ENCODE measurements at places on chromosomes 6 and 20.

GRCh38 chr20:10077886-10078285 lies 43.1 kb downstream of the ANKEF1 start:
- no peak for DNase-seq

GRCh38 chr20:52268184-52268749 lies 76.7 kb upstream of the ZFP64 start:
- DNase-seq = no peak

- DNase-seq = peak; percentile 6
These were observed 30.8 kb downstream of the JAG1 start for GRCh38 chr20:10642856-10643559.

DNA sequence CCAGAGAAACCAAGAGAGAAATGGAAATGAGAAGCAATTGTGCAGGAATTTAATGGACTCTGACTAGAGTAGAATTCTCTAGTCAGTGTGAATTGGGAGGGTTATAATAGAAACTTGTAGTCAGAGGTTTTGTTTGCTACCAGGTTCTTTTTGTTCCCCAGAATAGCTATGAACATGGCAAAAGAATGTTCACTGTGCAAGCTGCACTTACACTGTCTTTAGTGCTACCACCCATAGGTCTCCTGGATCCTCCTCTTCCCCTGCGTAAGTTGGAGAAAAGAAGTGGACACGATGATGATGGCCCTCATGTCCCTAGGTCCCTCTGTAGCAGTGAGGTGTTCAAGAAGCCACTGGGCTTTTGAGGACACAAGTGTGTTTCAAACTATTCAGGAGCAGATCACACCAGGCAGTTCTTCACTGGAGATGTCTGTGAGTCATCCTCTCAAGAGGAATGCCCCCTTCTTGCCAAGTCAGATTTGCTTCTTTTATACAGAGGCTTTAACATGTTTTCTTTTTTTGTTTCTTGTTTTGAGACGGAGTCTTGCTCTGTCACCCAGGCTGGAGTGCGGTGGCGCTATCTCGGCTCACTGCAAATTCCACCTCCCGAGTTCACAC lies 47.6 kb upstream of the SMIM8 start:
- DNase-seq = no peak

- DNase-seq = no peak
These were observed 18.6 kb downstream of the SCML4 start for GRCh38 chr6:107805504-107805903.

DNA sequence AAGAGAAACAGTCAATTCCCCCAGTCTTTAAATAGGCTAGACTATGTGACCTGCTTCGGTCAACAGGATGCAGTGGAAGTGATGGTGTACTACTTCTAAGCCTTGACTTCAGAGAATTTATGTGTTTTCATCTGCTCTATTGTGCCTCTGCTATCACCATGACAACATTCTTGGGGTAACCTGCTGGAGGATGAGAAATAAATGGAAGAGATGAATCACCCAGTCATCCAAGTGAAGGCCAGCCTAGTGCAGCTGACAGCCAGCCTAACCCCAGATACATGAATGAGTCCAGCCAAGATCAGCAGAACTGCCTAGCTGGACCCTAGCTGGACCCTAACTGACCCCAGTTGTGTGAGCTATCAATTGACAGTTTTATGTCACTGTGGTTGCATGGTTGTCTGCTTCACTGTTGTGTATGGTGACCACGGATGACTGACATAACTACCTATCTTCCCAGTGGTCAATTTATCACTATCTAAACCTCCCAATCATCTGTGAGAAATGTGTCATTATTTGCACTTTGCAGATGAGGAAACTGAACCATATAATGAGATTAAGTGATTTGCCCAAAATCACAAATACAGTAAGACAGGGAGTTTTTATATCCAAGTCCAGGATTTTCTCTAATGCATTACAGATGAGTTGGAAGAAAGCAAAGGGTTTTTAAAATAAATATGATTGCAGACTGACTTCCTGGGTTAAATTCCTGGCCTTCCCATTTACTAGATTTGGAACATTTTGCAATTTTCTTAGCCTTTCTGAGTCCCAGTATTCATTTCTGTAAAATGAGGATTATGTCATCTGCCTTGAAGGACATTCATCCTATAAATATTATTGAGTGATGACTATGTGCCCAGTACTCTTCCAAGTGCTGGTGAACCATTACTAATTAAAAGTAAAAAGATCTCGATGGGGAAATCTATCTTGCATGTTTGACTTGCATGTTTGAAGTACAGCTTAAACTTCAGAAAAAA lies 136.4 kb upstream of the PLCB4 start:
- DNase-seq = no peak

GRCh38 chr6:32056254-32056653 lies 18.0 kb downstream of the CYP21A2 start:
- DNase-seq = no peak

DNA sequence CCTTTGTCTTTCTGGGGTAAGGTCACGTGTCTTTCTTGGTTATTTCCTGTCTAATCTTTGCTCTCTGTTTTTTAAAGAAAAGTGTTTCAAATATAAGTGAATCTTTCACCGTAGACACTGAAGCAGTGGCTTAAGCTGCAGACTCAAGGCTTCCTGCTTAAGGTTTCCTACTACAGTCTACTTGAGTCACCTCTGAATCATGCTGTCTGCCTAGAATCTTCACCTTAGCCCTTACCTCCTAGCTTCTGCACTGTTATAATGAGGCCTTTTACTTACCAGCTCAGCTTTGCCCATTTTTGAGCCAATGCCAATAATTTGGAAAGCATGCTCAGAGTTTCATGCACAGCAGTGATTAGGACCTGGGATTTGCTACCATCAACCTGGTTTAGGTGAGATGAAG lies 30.6 kb downstream of the ADGRF4 start:
- DNase-seq = no peak

GRCh38 chr20:23021541-23021940 lies 13.6 kb upstream of the SSTR4 start:
- DNase-seq = no peak
